ENCODE measurements at places on chromosomes 13 and 19.

DNA sequence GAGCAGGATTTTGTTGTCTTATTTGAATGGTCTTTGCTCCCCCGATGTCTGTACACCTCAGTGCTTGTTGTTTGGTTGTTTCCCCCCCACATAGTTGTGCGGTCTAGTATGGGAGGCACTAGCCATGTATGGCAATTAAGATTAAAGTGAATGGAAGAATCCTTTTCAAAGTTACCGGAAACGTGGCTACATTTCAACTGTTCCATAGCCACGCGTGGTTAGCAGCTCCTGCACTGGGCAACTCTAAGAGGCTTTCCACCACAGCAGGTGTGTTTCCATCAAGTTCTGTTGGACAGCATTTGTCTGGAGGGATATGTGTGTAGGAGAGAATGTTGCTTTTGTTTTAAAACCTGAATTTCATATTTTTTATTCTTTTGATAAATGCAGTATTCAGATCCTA is 247.3 kb downstream of the GGACT start:
- DNase-seq, result no peak

GRCh38 chr13:106530171-106530851 is 5.2 kb downstream of the EFNB2 start:
- no peak for DNase-seq

DNA sequence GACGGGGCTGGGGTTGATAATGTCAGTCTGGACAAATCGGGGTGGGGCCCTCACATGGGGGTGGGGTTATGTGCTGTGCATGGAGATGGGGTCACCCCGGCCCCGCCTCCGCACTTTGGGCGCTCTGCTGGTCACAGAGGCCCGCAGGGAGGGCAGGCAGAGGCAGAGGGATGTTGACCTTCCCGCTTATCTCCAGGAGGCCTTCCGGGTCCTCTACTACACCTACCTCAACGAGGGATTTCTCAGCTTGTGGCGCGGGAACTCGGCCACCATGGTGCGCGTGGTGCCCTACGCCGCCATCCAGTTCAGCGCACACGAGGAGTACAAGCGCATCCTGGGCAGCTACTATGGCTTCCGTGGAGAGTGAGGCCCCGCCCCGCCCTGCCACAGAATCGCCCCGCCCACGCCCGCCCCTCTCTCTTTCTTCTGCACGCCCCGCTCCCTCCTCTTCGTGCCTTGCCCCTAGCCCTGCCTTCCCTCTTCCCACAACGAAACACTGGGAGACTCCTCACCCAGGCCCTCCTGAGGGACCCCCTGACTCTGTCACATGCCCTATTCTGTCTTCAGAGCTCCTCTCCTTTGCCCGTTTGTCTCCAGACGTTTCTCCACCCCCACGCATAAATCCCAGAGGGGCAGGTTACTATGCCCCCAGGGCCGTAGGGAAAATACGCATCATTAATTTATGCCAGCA is 32.8 kb downstream of the TMEM161A start:
- DNase-seq, result no peak

GRCh38 chr13:59270327-59270726 is 893.4 kb downstream of the DIAPH3 start:
- DNase-seq, result no peak

GRCh38 chr13:91211510-91211909 is 136.0 kb upstream of the MIR17HG start:
- DNase-seq, result no peak
